ENCODE measurements at places on chromosomes 7 and 10.
A peak's percentile ranks its signal among the peaks of the same experiment; 100 is the strongest.

DNA sequence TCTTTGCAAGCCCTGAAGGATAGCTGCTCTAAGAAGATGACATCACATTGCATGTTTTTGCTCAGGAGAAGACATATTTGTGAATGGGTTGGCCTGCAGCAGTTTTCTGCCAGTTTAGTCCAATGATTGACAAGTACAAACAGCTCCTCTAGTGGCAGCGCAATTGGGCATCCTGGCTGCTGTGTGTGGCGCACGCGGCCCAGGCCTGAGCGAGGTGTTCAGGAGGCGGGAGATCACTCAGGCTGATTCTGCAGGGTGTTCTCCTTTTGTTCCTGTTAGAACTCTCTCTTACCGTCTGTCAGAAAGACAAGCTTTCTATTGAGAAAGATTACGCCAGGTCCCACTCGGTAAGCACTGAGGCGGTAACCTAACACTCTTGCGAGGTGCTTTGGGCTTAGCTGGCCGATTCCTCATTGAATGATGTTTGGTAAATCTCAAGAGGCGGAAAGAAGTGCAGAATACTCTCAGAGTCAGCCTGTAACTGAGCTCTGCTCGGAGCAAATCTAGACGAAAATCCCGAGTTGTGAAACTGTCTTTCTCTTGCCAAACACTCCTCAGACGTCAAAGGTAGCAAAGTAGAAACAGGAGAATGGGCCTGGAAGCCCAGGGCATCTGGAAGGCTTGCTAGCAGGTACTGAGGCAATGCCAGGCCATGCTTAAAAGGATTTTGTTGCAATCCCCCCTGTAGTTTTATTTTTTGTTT, 219.2 kb upstream of the BMPER start:
- DNase-seq = no peak

DNA sequence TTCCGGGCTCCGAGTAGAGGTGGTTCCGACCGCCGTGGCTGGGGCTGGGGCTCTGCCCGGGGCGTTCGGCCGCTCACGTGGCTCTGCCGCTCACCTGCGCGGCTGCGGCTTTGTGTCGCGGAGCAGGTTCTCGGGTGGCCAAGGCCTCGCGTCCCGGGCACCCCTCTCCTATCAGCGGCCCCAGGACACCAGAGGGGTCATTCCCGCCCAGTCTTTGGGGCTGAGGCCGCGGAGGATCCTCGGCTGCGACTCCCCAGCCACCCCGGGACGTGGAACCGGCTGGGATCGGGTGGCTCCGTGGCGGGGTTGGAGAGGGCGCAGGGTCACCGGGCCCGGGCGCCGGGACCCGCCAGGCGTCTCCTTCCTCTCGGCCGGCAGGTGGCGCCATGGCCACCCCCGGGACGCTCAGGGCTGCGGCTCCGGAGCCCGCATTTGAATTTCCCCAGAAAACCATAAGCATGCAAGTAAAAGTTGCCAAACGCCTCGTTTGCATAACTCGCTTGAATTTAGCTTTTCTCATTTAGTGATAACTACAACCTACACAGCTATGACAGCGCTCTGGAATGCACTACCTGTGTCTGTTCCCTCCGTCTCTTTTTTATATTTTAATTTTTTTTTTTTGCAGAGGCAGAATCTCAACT, 1.2 kb downstream of the COL26A1 start:
- DNase-seq = peak; percentile 96

GRCh38 chr10:50641626-50642025, 17.9 kb upstream of the SGMS1 start:
- no peak for DNase-seq

GRCh38 chr10:97774811-97775294, 3.1 kb upstream of the SFRP5 start:
- no peak for DNase-seq

DNA sequence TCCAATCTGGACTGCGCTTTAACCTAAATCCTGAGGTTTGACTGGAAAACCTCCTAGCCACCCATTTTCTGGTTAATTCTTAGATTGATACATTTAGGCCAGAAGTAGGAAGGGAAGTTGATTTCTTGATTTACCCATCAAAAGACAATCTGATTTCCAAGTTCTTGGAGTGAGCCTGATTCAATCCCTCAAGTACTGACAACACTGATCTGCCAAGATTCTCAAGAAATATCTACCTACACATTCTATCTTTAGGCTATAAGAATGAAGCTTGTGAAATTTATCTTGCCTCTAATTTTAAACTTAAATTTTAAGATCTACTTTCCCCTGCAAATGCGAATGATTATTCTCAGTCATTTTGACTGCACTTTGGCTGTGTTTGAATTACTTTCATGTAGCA, 5.9 kb downstream of the TAS2R16 start:
- DNase-seq = no peak

DNA sequence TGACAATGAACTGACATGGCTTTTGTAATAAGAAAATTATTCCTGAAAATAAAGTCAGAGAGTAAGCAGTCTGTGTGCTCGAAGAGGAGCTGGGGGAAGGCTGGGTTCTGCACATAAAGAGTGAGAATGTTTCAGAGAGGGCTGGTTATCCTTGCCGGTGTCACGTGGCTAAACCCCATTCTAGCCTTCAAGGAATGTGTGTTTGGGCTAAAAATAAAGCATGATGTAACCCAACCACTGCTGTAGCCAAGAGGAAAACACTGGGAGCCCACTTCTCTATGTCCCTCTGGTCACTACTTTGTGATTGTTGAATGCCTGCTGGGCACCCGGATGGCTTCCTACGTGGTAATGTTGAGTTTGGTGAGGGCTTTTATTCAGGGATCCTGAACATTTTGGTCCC, 23.5 kb downstream of the WDFY4 start:
- DNase-seq = no peak

GRCh38 chr10:43689618-43689954, 40.9 kb upstream of the ZNF32 start:
- DNase-seq = no peak

DNA sequence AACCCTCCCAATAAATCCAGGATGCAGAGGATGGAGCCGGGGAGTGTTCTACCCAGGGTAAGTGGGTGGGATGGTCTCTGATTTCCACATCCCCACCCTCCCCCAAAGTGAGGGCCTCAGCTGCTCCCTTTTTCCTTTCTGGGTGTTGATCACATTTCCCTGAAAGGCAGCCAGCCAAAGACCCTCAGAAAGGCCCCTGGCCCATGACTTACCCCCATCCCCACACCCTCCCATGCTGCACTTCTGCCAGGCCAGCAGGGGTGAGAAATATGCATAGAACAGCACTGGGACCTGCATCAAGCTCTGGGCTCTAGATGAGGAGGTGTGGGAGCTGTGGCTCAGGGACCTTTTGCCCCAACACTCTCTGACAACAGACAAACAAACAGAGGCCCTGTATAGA, 927.3 kb upstream of the ZNF722 start:
- no peak for DNase-seq

DNA sequence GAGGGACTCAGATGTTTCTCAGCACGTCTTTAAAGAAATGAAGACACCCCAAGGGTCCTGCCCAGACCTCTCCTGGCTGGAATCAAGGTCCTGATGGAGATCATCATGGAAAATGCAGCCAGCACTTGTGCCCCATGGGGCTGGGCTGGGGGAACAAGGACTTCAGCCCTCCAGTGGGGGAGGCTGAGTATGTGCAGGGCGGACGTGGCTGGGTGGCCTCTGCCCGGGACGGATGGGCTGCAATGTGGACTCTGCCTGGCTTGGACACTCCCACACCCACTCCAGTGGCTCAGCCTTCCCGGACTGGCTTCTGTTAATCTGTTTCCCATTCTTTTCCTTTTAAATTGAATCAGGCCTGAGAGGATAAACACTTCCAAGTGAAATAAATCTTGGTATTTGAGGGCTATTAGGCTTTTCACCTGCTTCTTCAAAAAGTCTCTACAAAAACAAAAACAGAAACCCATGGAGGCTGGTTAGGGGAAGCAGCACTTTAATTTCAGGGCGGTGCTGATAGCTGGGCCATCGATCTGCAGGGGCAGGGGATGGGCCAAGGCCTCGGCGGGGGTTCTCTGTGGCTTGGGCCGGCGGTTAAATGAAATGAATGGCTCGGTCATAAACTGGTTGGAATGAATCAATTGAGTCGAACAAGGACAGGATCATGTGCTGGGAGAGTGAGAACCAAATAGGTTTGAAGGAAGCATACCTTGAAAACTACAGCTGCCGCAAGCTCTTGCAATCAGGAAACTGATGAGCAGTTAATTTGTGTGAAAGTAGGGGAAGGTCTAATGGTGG, 51.4 kb downstream of the ADARB2 start:
- peak; percentile 40 for DNase-seq

- DNase-seq = no peak
Observed at GRCh38 chr10:44396671-44397191, 11.8 kb upstream of the CXCL12 start.

- no peak for DNase-seq
Observed at GRCh38 chr7:68407460-68407859, 1190.8 kb upstream of the AUTS2 start.

- DNase-seq = no peak
Observed at GRCh38 chr7:142882338-142882678, 3.2 kb downstream of the TRPV6 start.

- DNase-seq = no peak
Observed at GRCh38 chr7:14892961-14893360, 9.6 kb downstream of the DGKB start.

GRCh38 chr7:106652092-106652491, 8.9 kb downstream of the CCDC71L start:
- no peak for DNase-seq

DNA sequence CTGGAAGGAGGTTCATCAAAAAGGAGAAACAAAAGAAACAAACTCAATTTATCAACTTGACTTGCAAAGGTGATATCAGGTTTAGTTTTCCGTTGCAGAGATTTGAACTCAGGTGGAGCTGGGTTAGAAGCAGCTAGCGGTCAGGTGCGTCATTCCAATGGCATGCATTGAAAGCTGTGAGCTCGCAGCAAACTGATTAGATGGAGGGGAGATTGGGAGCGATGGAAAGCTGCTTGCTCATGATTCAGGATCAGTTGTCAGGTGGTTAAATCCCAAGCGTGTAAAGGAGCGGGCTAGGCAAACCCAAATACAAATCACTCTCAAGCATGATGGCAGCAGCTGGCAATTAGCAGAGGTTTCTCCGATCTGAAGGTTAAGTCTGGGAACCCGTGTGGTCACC, 49.3 kb upstream of the AFAP1L2 start:
- DNase-seq = no peak

GRCh38 chr10:68879628-68880027, 21.5 kb upstream of the DDX50 start:
- no peak for DNase-seq

DNA sequence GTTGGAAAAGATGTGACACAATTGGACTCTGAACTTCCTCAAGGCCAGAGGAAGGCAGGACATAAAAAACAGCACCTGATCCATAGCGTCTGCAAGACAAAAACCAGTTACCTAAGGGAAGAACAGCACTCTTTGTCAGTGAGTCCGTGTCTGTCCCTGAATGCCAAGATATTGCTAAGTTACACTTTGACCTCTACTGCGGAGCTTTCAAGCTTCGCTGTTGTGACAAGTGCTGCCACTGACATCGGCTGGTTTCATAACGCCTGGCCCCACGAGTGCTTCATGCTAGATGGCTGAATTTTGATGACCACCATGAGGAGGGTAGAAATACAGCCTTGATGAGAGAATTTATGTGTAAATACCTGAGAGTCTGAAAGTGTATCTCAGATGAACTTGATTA, 49.7 kb upstream of the JAZF1 start:
- DNase-seq = no peak

DNA sequence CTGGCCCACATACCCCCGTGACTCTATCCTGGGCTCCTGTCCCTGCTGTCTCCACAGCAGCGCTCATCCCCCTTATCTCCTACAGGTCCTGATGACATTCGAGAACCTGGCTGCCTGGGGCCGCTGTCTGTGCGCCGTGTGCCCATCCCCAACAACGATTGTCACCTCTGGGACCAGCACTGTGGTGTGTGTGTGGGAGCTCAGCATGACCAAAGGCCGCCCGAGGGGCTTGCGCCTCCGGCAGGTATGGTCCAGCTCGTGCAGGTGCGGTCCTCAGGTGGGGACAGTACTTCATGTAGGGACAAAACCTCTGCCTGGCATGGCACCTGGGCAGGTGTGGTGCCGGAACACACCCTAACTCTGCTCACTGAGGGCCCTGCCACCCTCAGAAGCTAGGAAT, 30.4 kb upstream of the LRRC18 start:
- no peak for DNase-seq

DNA sequence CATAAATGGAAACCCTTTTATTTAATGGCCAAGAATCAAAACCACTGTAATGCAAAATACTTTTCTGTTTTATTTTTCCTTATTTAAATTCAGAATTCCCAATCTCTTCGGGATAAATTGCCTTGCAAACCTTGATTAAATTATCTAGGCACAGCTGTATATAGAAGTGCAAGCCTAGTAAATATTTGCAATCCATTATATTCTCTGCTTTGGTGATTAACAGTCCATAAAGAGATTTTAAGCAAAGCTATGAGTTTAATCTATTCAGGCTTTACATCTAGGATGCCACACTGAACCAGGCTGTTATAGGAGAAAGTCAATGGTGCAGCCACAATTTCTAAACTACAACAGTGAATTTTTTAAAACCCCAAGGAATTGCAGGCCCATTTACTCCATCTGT, 43.6 kb upstream of the THSD7A start:
- DNase-seq = no peak

DNA sequence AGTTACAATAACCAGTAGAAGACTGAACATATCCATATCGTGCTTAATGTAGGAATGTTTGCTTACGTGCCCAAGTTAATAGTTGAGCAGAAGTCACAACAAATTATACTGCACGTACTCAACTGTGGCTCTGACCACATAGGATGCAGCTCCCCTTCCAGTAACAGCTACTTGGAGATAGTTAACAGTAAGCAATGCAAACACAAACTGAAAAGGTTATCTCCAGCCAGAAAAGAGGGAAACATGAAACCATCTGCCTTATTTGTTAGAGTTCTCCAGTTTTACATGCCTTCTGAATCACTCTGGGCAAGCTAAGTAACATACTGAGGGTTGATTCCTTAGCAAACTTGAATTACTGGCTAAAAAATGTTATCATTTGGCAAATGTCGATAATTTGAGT, 9.8 kb downstream of the DHX32 start:
- no peak for DNase-seq

DNA sequence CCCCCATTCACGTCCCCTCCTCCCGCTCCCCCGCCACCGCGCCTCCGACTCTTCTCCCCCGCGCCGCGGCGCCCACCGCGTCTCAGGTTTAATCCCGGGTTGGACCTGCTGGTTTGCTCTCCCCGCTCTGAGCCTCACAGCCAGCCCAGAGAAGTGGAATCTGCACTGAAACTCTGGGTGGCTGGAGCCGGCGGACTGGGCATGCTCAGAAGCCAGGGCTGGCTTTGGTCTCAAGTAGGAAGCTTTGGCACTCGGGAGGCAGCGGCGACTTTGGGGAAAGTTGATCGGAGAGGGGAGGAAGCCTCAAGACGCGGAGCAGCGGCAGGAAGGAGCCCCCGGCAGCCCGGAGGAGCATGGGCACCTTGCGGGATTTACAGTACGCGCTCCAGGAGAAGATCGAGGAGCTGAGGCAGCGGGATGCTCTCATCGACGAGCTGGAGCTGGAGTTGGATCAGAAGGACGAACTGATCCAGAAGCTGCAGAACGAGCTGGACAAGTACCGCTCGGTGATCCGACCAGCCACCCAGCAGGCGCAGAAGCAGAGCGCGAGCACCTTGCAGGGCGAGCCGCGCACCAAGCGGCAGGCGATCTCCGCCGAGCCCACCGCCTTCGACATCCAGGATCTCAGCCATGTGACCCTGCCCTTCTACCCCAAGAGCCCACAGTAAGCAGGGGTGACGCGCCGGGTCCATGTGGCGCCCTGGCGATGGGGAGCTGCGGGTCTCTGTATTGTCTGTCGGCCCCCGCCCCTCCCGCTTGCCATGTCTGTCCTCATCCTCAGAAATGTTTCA, at the start of gene PRKG1:
PRKG1 (plus strand) TSS at position 250 of the 791 bp plus-strand sequence.
- DNase-seq = peak; percentile 90

Data from right kidney (tissue), 9 donors.